Sigmoid colon (tissue), 7 donors: ENCODE measurements at places on chromosomes 2 and 18. TPM values are rescaled to one million over a fixed set of nuclear protein-coding genes. Genes with fewer than 3 reads are reported as not detected.
A peak's percentile ranks its signal among the peaks of the same experiment; 100 is the strongest.

GRCh38 chr2:17429130-17429529 lies 89.1 kb downstream of the RAD51AP2 start:
- no peak for DNase-seq

- DNase-seq = no peak
Measured at GRCh38 chr18:9876867-9877654, 8.7 kb upstream of the TXNDC2 start.

DNA sequence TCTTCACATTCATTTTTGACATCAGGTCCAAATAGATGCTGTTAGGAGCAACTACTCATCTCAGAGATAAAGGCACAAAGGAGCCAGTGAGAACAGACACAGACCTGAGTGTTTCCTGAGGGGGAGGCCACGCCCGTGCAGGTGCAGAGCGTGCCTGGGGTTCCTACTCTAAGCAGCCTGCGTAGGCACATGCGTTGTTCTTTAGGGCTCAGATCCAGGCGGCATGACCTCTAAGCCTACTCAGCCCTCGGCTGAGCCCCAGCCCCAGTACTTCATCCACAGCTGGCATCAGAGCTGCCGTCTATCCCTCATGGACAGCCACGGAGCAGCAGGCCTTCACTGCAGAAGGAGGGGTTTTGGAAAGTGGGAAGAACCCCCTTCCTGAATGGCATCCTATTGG lies 54.9 kb upstream of the PXDN start:
- DNase-seq = peak; percentile 40

GRCh38 chr2:70716131-70716743 lies 51.8 kb downstream of the ADD2 start:
- peak; percentile 50 for DNase-seq

DNA sequence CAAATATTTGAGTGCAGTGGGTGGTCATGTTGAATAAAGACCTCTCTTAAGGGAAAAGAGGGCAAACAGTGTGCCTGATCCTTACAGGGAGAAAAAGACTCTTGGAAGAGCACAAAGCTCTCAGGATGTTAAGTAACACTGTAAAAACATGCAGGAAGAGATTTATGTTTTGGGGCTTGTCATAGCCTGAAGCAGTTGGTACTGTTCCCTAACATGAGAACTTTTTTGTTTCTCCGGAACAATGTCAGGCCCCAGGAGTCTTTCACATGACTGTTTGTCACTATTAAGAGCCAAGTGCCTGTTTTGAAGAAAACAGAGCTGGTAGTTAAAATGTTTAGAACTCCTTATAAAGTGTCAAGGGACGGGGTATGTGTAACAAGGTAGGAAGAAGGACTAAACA lies 83.7 kb upstream of the B3GNT2 start:
- DNase-seq = no peak

GRCh38 chr2:151808258-151809072 lies 19.8 kb downstream of the ARL5A start:
- DNase-seq = no peak

GRCh38 chr18:2985628-2986027 lies 27.3 kb downstream of the LPIN2 start:
- no peak for DNase-seq

DNA sequence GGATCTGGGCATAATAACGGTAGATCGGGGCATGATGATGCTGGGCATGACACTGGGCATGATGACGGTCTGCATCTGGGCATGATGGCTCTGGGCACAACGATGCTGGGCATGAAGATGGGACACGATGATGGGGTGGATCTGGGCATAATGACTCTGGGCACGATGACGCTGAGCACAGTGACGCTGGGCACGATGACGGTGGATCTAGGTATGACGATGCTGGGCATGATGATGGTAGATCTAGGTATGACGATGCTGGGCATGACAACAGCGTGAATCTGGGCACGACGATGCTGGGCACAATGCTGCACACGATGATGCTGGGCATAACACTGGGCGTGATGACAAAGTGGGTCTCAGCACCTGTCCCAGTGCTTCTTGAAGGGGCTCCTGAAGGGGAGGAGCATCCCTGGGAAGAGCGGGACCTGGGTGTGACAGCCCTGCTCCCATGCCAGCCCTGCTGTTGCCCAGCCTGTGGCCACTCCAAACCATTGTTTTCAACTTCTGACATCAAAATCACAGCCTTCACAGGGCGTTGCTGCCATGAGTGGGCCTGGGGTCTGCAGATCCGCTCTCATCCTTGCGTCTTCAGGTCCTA lies 30.4 kb upstream of the ALLC start:
- peak; percentile 45 for DNase-seq

DNA sequence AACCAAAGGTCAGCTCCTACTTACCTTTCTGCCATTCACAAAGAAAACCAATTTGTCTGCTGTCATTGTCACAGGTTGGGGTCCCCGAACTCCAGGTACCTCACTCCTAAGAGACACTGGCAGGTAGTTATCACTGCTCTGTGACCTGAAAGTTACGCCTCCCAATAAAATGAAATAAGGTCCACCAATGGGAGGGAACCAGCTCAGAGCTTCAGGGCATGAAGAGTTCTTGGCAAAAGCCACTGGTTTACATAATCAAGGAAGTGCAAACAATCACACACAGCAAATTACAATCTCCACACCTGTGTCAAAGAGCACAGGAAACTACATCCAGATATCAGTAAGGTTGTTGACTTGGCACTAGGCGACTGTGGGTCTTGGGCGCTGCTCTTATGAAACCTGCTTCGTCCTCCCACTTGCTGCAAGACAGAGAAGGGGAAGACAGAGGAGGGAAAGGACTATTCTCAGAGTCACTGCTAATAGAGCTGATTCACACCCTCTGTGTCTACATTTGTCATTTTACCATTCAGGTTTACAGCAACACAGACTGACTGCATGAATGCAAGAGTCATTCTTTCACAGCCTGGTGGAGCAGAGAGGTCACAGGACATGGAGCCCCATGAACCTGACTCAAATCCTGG lies at the start of gene XDH:
TSS of gene XDH (minus strand) at position 142 of the 641 bp plus-strand sequence. CDS start at position 66, 76 bp downstream.
- no peak for DNase-seq

GRCh38 chr2:53275743-53276142 lies 491.9 kb upstream of the CHAC2 start:
- no peak for DNase-seq

DNA sequence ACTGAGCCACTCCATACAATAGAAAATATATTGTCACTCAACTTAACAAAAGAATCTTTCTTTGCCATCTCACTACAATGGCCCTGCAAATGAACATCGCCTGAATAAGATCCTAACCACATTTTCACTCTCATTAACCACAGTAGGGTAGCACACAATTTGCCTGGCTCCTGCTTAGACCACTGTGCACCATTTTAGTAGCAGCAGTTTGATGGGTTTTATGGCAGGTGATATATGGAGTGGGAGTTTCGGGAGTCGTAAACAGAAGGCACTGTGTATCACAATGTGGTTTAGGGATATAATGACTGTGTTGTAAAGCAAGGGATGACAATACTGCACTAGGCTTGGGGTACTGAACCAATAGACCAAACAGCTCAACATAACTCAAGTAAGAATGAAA lies 617.4 kb downstream of the BCL11A start:
- DNase-seq = no peak

DNA sequence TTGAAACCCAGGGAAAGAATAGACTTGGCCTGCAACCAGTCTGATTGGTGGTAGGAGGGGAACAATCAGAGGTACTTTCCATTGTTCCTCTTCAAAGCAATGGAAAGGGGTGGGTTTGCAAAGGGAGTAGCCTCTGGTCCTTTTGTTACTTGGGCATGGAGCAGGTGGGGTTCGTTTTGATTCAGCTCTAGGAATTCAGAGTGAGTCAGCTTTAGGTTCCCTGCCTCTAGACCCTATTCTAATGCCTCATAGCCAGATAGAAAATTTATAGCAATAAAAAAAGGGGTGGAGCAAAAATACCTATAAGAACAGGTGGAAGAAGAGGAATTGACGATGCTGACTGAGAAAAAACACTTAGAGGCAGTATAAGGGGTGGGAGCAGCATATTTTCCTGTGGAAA lies 636.4 kb downstream of the PLCL1 start:
- DNase-seq = no peak

DNA sequence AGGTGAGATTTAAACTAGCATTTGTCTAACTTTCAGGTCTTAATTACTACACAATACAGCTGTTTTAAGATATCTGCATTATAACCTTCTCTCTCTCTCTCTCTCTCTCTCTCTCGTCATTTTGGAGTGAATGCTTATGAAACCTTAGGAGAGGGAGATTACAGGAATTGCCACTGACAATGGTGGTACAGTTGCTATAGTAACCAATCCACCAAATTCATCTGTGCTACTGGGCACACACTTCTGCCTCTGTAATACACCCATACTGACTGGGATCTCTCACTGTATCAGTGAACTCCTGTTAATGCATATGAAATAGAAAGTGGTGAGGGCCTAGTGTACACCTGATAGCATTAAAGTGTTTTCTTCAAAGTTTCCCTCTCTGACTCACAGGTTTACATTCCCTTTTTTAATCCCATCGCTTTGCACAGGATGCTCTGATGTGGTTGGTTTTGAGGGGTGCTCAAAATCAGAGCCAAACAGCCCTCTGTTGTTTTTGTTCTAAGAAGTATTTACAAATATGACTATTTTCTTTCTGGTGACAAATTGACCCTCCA lies 13.1 kb downstream of the KLHL14 start:
- DNase-seq = no peak

DNA sequence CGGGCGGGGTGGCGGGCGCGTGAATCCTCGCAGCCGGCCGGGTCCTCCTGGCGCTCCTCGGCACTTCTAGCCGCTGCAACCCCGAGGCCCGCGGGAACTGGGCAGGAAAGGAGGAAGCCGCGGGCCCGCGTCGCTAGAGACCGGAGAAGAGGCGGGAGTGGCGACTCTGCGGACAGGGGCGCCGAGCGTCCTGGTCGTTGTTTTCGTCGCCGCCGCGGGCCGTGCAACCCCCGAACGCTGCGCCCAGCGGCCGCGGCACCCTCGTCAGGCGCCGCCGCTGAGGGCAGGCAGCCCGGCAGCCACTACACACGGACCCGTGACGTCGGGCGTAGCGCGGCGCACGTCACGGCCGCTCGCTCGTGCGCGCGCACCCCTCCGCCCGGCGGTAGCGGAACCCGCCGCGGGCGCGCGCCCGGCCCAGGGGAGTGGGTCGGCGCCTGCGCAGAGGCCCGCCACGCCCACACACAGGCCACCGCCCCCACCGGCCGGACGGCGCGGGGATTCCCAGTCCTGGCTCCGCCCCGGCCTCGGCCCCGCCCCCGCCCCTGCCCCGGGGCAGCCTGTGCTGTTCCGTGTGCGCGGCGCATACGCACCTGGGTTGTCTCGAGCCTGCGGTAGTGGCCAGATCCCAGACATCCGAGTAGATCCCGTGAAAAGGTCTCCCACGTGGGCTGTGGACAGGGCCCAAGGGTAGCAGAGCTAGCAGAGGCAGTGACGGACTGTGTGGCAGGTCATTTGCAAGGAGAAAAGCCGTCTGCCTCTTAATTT lies at the start of gene MAP3K2:
TSS of gene MAP3K2 (minus strand) at position 321 of the 768 bp plus-strand sequence. CDS start 44,846 bp downstream, outside the sequence.
- peak; percentile 97 for DNase-seq

GRCh38 chr2:160006475-160006874 lies 55.9 kb downstream of the PLA2R1 start:
- no peak for DNase-seq

GRCh38 chr2:70828914-70829824 lies 6.4 kb downstream of the CD207 start:
- no peak for DNase-seq

DNA sequence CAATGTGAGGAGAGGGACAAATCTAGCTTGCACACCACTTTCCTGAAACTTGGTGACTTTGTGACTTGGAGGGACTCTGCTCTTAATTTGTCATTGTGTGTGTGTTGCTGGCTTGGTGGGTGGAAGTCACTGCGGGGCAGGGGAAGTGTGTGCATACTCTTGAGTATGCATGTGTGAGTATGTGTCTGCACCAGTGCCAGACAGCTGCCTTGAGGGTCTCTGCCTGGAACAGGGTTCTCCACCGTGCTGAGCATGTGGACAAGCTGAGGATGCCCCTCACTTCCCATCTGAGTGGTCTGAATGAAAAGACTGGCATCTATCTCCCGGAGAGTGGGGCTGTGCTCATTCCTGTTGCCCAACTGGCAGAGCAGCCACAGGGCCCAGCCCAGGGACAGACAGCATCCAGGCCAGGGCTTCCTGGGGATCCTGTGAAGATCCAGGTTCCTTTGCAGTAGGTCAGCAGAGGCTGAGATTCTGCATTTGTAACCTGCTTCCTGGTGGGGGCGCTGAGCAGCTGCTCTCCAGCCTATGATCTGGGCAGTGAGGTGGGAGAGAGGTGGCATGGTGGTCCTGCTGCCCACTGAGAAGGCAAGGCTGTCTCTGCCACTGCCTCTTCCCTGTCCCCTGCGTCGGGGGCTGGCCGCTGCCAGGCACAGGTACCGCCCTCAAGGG lies 138.9 kb upstream of the HAAO start:
- DNase-seq = no peak

DNA sequence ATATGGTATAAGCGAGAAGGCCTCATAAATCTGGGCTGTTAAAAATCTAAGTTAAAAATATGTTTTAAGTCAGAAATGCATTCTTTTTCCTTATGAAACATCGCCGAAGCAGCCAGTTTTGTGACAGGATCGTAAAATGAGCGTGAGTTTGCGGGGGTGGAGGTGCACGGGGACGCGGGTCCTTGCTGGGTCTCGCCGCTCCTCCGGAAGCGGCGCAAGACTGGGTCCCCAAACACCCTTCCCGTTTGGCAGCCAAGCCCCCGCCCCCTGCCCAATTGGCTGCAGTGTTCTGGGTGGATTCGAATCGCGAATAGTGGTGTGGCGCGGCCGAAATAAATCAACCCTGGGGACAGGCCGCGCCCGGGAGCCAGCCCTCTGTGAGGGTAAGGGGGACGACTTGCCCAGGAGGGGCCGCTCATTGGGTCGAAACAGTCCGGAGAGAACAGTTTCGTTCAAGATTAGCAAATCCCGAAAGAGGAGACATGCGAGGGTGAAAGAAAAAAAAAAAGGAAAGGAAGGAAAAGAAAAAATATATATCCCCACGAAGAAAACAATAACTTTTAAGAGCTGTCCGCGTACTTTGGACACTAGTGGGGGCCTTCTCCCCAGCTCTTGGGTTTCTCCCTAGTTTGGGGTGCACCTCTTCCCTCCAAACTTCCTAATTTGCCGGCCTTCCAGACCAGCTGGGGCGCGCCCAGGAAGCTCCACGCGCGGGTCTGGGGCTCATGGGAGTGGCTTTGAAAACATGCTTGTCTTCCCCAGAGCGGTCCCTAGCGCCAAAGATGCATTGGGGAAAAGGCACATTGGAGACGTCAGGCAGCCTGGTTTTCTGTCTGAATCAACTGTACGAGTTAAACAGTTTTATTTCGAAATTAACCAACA lies 3.1 kb upstream of the GATA6 start:
- DNase-seq = no peak

LRRFIP1 gene
- 185 TPM for total RNA-seq

OSBPL6 gene
- 2.4 TPM for total RNA-seq

CTDSP1 gene
- total RNA-seq = 78.9 TPM

COL4A3 gene
- total RNA-seq = 1.4 TPM

OXER1 gene
- total RNA-seq = 0.83 TPM

STAT1 gene
- total RNA-seq = 59.9 TPM

RNF25 gene
- 6.4 TPM for total RNA-seq

SLC8A1 gene
- total RNA-seq = 305 TPM

TCF7L1 gene
- 2.9 TPM for total RNA-seq

SGPP2 gene
- total RNA-seq = 1.1 TPM

SLC16A14 gene
- total RNA-seq = 0.68 TPM

HOXD4 gene
- total RNA-seq = 8.0 TPM

RNF144A gene
- total RNA-seq = 14.2 TPM

SERPINB13 gene
- total RNA-seq = not detected

KCNJ3 gene
- total RNA-seq = 0.28 TPM

MPHOSPH10 gene
- total RNA-seq = 21.0 TPM

GKN1 gene
- total RNA-seq = not detected

TCF23 gene
- not detected for total RNA-seq

MYO3B gene
- not detected for total RNA-seq
